ENCODE measurements at places on chromosomes 7 and 10.

DNA sequence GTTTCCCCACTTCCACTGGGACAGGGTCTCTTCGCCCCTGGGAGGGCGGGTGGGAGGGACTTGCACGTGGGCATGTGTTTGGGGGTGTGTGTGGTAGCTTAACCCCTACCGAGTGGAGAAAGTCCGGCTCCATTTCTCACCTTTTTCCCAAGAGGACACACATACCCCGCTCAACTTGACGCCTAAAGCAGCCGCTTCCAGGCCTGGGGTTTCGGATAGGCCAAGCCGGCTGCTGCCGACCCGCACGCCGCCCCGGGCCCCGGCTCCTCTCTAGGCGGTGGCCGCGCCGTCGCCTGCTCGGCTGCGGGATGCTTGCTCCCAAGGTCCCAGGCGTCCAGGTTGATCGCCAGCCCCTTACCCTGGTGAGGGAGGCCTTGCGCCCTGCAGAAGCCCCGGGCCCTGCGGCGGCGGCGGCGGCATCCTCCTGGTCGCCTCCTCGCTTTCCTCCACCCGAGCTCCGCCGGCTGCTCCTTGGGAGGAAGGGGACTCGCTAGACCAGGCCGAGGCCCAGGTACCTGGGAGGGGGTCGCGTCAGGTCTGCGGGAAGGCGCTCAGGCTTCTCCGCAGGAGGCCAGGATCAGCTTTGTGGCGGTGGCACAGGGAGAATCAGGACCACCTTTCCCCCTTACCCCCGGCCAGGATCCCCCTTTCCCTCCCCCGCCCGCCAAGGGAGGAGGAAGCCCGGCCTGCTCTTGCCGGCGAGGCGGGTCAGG, 3.2 kb upstream of the GATA3 start:
- DNase-seq = no peak

DNA sequence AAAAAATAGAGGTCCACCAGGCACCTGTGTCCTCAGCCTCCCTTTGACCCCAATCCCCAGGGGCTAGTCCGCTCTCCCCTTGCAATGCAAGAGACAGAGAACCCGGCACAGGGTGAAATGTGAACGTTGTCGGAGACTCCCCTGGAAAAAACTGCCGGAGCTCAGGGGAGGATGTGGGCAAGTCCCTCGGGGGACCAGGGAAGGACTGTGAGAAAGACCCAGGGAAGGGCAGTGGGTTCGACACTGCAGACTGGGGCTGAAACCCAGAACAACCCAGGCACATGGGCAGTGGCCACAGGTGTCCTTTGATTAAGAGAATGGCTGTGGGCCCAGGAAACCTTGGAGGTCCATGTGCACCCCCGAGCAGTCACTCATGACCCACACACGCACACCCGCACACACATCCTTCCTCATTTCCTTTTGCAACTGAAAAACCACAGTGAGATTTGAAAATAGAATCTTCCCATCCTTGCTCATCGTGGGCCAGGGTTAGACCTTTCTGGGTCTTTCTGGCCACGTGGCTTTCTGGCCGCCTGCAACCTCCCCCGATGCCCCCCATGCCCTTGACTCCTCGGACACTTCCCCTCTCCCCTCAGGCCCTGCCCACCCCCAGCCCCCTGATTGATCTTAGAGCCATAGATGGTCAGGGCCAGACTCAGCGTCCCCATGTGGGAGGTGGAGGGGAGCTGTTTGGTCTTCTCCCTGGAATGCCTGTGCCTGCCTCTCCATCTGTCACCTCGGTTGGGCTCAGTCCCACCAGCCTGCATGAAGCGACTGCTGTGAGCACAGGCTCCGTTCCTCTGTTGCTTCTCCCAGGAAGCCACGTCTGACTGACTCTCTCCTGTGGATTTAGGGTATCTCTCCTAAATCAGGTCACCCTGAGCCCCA, 7.9 kb downstream of the LAT2 start:
- peak; percentile 43 for DNase-seq

- DNase-seq = peak; percentile 54
These were observed 446.9 kb downstream of the KIF20B start for GRCh38 chr10:90148116-90148855.

GRCh38 chr7:22329816-22330524, 27.0 kb downstream of the RAPGEF5 start:
- DNase-seq = no peak

GRCh38 chr7:16644636-16645592, 640 bp downstream of the ANKMY2 start:
- DNase-seq = no peak

DNA sequence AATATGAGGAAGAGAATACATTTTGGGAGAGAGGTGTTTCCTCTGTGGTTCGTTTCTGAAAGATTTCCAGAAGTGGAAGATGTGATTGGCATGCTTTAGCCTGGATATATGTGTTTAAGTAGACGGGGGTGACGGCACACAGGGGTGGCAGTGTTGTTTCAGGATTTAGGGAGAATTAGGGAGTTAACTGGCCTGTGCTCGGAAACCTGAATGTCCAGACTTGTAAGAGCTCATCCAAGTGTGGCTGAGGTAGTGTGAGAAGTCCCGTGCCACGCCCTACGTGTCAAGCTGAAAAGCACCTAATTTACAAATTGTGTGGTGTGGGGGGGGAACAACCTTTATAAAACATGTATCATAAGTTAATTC, 1.1 kb downstream of the RALA start:
- no peak for DNase-seq

DNA sequence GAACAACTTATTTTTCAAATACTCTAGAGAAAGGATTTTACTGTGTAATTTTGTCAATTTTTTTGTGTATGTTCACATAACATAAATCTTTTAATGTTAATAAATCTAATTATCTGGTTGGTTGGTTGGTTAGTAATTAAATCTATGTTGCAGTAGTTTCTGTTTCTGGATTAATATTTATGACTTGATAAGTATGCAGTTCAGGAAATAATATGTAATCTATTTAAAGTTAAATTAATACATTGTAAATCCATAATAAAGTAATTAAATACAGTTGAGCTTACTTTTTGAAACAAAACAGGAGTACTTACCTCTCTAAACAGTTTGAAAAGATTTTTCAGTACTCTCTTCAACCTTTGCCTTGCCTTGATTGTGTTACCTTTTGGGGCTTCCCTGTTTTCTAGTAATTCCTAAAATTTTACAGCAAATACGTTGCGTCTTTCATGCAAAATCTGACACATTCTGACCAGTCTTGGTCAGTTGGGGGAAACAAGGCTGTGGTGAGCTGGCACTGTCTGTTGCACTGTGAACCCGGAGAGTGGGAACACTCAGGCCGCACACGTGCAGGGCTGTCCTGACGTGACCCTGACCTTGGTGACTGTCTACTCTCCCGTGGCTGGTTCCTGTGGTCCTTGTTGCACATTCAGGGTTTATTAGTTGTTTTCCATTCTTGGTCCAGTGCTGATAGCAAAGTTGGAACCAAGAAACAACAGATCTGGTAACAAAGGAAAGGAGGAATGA, 45.6 kb upstream of the FGL2 start:
- DNase-seq = no peak

- no peak for DNase-seq
These were observed 244.4 kb downstream of the TNS3 start for GRCh38 chr7:47337531-47337930.

- no peak for DNase-seq
These were observed 24.1 kb downstream of the PDLIM1 start for GRCh38 chr10:95266674-95267095.

DNA sequence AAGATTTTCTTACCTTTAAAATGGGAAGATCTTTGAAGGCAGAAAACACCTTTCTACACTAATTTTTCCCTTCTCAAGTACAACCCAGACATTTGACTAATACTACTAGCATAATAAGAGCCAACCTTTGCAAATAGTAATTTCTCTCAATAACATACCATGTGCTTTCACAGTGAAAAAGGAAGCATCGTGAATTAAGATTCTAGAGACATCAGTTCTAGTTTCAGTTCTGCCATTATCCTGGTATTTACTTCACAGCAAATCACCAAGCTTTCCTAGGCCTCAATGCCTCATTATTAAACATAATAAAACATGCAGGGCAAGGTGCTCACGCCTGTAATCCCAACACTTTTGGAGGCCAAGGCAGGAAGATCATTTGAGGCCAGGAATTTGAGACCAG, 24.9 kb downstream of the GSAP start:
- no peak for DNase-seq

- DNase-seq = no peak
These were observed 208.7 kb upstream of the FAM3C start for GRCh38 chr7:121604627-121605316.

DNA sequence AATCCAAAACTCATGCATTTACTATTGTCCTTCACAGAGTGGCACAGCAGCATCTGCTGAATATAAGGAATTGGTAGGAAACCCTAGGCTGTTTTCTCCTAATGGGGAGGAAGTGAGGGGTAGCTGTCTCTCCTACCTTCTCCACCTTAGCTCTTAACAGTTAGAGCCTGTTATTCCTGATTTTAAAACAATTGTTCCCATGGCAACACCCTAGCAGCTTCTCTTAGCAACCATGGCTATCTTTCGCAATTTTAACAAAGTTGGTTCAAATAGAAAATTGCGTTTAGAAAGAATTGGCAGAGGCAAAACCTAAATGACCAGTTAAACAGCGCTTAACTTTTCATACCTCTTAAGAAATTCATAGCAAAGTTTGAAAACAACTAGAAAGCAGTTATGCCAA, 603.4 kb upstream of the AUTS2 start:
- DNase-seq = no peak

GRCh38 chr10:93799155-93799708, 41.5 kb downstream of the LGI1 start:
- DNase-seq = no peak

DNA sequence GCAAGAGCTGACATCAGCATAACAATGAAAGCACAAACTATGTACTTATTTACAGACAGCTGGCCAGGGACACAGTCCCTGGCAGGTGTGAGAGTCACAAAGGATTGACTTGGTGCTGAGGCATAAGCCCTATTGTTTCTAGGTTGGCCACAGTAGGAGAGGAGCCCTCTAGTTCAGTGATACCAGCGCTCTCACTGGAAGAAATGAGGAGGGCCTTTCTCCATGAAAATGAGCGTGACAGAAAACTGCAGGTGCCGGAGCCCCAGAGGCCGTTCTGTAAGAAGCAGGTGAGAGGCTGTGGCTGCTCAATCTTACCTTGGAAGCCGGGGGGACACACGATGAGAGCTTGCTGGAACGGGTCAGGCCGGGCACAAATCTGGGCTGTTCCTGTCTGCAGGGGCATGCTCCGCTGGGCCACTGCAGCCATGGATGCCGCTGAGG, 90.5 kb downstream of the CLEC2L start:
- DNase-seq = no peak

- DNase-seq = no peak
These were observed at the start of gene HOXA5 for GRCh38 chr7:27143023-27143949. Gene HOXA5, minus strand, starts transcription at chr7:27143681. Its CDS starts 74 bp downstream, at chr7:27143607.

DNA sequence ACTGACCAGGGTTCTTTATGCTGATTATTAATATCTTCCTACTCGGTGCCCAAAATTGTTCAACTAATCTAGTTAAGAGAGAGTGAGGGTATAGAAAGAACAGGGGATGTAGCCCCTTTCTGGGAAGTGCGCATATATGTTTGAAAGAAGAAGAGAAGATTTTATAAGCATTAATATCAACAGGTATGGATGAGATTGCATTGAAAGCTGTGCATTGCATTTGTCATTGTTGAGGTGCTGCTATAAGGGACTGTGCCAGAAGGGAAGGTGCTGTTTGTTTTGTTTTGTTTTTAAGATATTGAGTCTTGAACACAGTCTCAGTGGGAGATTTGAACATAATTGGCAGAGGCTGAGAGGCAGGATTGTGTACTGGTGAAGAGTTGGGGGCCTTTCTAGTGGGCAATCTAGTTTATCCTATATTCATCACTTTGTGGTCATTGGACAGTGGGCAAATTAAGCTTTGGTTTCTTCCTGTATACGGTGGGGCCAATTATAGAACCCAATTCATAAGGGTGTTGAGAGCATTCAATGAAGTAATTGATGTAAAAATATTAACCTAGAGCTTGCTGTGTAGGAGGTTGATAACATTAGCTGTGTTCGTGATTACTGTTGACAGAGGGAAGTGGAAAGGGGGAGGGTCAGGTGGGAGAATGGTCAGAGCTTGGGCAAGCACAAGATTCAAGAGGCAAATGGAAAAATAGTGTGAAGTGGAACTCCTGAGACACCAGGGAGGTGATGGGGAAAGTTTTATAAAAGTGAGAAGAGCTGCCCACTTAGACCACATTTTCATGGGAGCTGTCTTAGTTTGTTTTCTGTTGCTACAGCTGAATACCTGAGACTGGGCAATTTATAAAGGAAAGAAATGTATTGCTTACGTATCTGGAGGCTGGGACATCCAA, 19.9 kb upstream of the PCGF5 start:
- no peak for DNase-seq

- DNase-seq = no peak
These were observed 18.8 kb upstream of the CLDN12 start for GRCh38 chr7:90384433-90384832.

DNA sequence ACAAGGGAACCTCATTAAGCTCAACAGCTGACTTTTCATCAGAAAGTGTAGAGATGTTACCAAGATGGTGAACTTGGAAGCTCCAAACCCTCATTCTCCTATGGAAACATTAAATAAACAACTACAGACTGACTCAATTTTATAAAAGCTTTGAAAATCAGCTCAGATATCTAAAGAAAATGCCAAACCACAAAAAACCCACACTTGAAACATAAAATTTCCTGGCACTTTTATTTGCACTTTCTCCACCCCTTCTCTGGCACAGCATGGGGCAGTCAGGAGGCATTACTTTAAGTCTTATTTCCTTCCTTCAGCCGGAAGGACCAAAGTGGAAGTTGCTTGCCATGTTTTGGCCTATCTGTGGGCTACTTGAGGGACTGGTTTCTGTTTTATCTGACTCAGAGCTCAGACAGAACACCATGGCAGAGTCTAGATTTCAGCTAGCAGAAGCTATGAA, 114.7 kb downstream of the ODAD2 start:
- no peak for DNase-seq

- DNase-seq = no peak
These were observed 341.6 kb downstream of the CRPPA start for GRCh38 chr7:16079723-16080122.

DNA sequence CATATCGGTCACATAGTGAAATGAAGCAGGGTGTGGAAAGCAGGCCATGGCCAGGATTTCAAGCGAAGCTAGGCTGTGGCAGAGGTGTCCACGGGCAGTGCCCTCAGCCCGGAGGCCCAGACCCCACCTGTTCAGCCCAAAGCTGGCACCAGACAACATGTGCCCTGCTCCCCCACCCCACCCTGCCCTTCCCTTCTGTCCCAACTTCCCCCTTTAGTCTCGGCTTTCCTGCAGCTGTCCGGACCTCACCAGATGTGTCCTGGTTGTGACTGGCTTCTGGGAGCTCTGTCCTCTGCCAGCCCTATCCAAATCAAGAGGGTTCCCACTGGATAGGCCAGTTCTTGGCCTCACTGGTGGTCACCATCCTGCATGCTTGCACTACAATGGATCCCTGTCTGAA, 37.3 kb downstream of the ADAM12 start:
- DNase-seq = no peak
